Stimulated activated naive CD8-positive, alpha-beta T cell treated with anti-CD3 and anti-CD28 coated beads, Interleukin-15, amount 100 ng/mL, for 72 hours (primary cell): ENCODE measurements at places on chromosomes 1 and 21.

GRCh38 chr1:45518910-45519309 lies 2.8 kb downstream of the PRDX1 start:
- DNase-seq = no peak

- DNase-seq = no peak
These were observed 4.6 kb upstream of the FAM167B start for GRCh38 chr1:32242341-32242851.

DNA sequence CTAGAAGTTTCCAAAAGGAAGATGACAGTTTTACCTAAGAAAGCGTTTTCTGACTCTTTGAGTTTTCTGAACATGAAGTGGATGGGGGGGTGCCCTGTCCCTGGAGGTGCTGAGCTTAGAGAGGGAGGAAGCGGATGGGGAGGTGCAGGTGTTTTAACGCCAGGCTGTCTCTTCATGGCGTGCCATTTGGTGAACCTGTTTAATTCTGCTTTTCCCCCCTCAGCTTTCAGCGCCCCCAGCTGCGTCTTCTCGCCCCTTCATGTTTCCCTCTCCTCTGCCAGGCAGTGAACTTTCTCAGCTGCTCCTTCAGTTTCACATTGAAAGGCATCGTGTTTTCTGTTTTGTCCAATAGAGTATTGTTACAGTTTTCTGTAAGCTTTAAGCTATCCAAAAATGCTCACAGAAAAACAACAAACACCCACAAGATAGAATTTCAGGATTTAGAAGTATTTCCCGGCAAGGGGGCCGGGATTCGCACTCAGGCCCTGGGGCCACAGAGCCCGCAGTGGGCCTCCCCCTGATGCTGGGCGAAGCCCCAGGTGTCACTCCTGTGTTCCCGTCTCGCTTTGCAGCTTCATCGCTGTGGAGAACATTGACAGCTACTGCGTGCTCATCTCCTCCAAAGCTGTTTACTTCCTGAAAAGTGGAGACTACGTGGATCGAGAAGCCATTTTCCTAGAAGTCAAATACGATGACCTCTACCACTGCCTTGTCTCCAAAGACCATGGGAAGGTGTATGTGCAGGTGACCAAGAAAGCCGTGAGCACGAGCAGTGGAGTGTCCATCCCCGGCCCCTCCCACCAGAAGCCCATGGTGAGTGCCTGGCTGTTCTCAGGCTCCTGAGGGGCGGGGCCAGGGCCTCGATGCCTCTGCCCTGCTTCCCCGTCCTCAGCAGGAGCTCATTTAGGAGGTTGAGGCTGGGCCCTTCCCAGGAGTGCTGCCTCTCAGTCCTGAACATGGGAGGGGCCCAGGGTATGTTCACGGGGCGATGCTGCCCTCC lies 111.4 kb downstream of the DHRS3 start:
- DNase-seq = no peak

GRCh38 chr1:36223381-36223995 lies 755 bp upstream of the THRAP3 start:
- peak; percentile 56 for DNase-seq

DNA sequence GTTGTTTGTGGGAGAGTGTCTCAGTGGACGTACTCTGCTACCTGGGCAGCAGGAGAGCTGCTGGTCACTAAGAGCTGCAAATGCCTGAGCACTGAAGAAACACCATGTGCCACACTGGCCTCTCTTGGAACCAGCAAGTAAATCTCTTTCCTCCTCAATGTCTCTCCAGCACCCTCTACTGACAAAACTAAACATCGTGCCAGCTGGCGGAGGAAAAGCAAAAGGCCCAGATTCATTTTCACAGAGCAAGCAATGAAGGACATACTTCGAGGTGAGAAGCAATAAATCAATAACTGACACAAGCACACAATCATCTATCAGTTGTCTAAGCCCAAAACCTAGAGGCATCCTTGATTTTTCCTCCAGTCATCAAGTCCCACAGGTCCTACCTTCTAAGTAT lies 78.1 kb downstream of the RERE start:
- DNase-seq = no peak

GRCh38 chr1:67004176-67004575 lies 49.8 kb downstream of the SLC35D1 start:
- DNase-seq = no peak

DNA sequence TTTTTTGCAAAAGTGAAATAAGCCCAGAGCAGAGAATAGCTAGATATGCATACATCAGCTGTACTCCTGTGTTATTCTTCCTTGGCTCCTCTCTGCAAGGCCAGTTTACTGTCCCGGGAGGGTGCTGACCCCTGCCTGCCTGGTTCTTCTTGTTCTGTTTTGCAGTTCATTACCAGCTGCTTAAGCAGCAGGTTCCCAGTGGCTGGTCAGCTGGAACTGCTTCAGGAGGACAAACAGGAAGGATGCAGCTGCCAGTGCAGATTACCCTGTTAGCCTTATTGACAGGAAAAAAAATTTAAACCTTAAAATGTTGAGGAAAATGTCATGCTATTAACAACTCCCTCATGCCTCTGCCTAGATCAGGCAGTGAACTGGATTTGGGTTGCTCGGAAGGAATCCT lies 16.0 kb upstream of the LRIG2 start:
- no peak for DNase-seq

DNA sequence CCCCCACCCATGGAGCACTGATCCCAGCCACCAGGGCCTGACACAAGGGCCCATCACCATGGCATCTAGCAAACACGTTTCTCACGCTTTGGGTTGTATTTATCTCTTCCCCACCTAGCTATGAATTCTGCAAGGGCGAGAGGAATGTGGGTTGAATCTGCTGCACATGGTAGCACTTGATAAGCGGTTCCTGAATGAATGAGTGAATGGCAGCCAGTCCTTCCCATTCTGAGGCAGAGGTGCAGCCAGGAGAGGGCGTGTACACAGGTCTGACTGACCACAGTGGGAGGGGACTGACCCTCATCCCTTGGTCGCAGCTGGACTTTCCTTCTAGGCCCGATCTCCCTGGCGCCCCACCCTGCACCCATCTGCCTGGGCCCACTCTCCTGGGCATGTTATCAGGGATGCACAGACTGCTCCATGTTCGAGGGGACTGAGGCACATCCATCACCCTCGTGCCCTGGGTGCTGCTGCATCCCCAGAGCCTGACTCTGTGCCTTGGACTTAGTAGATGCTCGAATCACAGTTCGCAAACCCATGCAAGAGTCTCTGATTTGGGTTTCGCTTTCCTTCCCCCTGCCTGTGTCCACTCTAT lies 1.0 kb downstream of the RD3 start:
- DNase-seq = no peak

- peak; percentile 26 for DNase-seq
These were observed 3.4 kb upstream of the CASQ2 start for GRCh38 chr1:115771847-115772457.

- peak; percentile 69 for DNase-seq
These were observed 60.3 kb upstream of the KRTAP19-8 start for GRCh38 chr21:31098576-31099005.

DNA sequence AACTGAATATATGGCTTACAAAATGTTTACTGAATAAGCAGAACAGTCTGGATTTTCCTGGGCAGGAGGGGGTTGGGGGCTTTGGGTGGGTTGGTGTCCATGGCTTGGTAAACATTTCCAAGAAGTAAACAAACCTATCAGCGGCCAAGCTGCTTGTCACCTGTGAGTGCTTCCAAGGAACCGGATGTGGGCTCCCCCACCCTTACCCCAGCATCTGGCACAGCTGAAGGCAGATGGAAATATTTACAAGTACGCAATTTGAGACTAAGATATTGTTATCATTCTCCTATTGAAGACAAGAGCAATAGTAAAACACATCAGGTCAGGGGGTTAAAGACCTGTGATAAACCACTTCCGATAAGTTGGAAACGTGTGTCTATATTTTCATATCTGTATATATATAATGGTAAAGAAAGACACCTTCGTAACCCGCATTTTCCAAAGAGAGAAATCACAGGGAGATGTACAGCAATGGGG lies at the start of gene CLCA1:
Gene CLCA1, plus strand, starts transcription at position 427 of the 477 bp plus-strand sequence. Its CDS starts 45 bp downstream, at position 472.
- no peak for DNase-seq

GRCh38 chr1:153356392-153357075 lies 1.1 kb upstream of the S100A9 start:
- peak; percentile 7 for DNase-seq

DNA sequence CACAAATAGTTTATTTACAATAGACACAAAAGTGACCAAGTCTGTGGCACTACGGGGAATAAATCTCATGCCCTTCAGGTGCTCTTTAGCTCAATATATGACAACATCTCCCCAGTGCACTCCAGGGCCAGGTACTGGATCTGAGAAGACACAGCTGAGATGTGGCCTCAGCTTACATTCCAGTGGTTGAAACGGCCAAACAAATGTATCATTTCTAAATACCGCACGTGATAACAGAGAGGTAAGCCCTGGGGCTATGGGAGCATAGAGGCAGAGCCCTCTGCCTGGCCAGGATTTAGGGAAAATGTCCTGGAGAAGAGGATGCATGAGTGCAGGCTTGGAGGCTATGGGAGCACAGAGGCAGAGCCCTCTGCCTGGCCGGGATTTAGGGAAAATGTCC lies 630.5 kb downstream of the SMYD3 start:
- DNase-seq = no peak

GRCh38 chr1:181485287-181486097 lies 2.2 kb downstream of the CACNA1E start:
- DNase-seq = peak; percentile 34

GRCh38 chr1:208165659-208166058 lies 78.5 kb downstream of the PLXNA2 start:
- no peak for DNase-seq

DNA sequence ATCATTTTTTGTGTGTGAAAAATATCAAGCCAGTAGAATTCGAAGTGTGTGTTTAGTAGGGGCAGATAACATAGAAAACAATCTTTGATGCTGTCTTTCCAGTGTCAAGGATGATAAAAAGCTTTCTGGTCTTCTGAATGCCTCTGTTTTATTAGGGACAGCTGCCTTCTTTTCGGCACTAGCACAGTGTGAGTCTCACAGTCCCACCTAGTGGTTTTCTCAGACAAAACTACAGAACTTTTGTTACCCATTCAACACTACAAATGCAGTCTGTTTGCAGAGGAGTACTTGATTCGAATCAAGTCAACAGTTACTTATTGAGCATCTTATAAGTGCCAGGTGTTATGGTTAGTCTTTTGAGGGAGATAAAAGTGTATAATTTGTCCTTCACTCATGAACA lies 30.6 kb upstream of the MCOLN3 start:
- no peak for DNase-seq

- DNase-seq = no peak
These were observed 871.0 kb upstream of the ADAMTS5 start for GRCh38 chr21:27837936-27838335.

GRCh38 chr1:17333081-17333480 lies 25.1 kb downstream of the PADI4 start:
- DNase-seq = no peak

DNA sequence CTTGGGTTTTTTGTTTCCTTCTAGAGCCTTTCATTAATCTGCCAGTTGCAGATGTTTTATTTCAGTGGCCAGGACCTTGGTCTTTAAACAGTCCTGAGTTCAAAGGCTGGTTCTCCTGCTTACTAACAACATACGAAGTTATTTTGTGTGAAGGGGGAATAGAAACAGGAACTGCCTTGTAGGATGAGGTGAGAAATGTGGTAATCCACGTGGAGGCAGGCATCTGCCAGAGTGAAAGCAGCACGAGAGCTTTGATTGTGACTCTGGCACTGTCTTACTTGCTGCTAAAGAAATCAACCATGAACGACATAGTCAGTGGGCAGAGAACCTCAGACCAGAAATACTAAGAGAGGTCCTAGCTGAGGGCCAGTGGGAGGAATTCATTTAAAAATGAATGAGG lies 30.4 kb downstream of the TMEM63A start:
- DNase-seq = no peak

DNA sequence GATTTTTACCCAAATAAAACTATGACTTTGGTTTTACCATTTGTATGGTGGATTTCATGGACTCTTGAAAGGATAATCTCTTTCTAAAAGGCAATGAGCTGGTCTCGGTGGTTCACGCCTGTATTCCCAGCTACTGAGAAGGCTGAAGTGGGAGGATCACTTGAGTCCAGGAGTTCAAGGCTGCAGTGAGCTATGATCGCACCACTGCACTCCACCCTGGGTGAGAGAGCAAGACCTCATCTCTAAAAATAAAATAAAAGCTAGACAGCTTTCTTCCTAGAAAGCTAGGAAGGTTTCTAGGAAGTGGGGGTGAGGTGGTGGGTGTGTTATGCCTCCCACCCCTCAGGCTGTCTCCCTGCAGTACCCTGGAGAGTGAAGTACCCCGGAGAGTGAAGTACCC lies 54.0 kb upstream of the L1TD1 start:
- no peak for DNase-seq

- no peak for DNase-seq
These were observed 18.7 kb downstream of the ACTRT2 start for GRCh38 chr1:3040004-3040403.

GRCh38 chr1:180627411-180627810 lies 4.4 kb upstream of the XPR1 start:
- DNase-seq = no peak

GRCh38 chr1:214328770-214329469 lies 48.0 kb downstream of the SMYD2 start:
- peak; percentile 70 for DNase-seq

DNA sequence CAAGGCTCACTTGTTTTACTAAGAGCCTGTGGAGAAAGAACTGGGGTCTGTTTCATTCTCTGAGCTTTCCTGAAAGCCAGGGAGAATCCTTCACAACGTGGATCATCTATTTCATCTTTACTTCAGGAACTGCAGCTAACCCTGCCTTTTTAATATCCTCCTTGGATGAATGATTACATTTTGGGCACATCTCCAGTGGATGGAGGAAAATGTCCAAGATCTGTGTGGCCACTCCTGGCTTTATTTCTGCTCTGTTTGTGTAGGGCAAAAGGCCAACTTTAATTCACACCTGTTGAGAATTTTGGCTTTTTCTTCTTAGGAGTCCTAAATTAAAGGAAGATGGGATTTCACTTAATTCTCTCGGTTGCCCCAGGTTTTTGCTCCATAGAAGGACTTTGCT lies 69.5 kb upstream of the CACNA1E start:
- no peak for DNase-seq

DNA sequence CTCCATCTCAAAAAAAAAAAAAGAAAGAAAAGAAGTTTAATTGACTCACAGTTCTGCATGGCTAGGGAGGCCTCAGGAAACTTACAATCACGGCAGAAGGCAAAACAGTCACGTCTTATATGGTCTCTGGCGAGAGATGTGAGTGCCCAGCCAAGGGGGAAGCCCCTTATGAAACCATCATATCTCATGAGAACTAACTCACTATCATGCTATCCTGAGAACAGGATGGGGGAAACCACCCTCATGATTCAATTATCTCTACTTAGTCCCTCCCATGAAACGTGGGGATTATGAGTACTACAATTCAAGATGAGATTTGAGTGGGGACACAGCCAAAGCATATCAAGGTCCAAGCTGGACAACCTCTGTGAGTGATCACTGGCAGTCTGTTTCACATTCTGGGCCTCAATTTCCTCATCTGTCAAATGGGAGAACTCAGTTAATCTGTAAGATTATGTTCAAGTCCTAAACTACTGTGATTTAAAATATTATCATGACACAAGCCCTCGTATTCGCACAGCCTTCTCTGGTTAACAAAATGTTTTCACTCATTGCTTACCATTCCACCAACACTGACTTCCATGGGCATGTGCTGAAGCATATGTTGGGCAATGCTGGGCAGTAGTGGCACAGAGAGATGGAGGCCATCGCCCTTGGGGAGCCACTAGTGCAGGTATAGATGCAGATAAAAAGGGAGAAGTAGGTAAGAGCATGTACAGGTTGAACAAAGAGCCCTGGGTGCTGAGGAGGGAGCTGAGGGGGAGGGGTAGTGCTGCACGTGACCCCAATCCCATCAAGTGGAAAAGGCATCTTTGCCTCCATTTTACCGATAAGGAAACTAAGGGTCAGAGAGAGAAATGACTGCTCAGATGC lies 46.2 kb upstream of the SLC2A1 start:
- DNase-seq = no peak

GRCh38 chr1:172545396-172546004 lies 12.6 kb downstream of the SUCO start:
- DNase-seq = no peak
